SW480 (cell line): ENCODE measurements at places on chromosomes 6 and 20.
A peak's percentile ranks its signal among the peaks of the same experiment; 100 is the strongest.

- DNase-seq: no peak
These were observed 643 bp upstream of the MAP3K4 start for GRCh38 chr6:160990847-160991405.

DNA sequence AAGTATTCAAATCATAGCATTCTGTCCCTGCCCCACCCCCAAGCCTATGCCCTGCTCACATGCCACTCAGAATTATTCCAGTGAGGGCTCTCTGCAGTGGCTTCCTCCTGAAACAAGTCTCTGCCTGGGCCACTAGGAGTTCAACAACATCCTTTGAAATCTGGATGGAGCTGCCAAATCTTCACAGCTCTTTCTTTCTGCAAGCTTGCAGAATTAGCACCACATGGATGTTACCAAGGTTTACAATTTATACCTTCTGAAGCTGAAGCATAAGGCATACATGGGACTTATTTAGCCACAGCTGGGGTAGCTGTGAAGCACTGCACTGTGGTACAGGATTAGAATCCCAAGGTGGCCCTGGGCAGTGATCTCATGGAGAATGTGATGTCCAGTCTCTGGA lies 577.5 kb downstream of the CD109 start:
- DNase-seq: no peak

DNA sequence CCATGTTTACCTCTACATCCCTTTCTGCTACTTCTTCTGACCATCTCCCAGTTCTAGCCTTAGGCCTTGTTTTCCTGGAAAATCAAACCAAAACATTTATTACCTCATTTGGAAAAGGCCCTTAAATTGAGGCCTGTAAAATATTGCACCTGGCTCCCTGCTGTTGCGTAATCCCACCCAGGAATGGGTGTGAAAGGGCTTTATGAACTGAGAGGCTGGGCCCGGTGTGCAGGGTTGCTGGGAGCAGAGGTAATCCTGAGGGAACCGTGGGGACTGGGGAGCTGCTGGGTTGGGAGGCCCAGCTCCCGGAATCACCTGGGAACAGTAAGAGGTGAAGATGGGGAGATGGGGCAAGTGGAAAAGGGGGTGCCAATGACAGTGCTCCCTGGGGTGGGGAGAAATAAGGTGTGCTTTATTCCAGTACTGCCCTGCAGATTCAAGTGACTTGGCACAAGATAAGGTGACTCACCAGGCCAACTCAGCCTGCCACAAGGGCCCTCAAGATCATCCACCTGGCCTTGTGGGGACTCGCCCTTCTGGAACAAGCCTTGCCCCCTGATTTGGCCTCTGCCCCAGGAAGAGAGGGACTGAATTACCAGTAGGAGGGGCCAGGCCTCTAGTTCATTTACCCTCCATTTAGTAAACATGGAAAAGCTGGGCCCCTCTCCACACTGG lies 44.2 kb downstream of the KCNK5 start:
- peak; percentile 23 for DNase-seq

GRCh38 chr6:11774426-11774825 lies 4.2 kb downstream of the ADTRP start:
- DNase-seq: no peak

- no peak for DNase-seq
These were observed 23.3 kb downstream of the RNF144B start for GRCh38 chr6:18410412-18410811.

- peak; percentile 64 for DNase-seq
These were observed 6.0 kb downstream of the SDC4 start for GRCh38 chr20:45341939-45342854.

DNA sequence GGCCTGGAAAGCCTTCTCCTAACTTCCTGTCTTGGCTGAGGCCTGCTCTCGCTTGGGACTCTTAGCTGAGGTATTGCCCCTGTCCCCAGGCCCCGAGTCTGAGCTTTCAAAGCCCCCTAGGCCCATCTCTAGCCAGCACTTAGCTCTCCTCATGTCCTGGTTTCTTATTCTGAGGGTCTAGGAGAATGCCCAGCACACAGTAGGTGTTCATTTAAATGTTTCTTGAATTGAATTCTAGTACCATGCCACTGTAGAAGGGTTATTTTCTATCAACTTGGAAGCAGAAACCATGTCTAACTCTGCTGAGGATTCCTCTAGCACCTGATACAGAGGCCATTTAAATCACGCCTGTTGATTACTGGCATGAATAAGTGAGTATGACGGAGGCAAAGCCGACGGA lies 98.5 kb downstream of the VEGFA start:
- DNase-seq: no peak

GRCh38 chr20:25580711-25581110 lies 4.6 kb downstream of the NINL start:
- no peak for DNase-seq

DNA sequence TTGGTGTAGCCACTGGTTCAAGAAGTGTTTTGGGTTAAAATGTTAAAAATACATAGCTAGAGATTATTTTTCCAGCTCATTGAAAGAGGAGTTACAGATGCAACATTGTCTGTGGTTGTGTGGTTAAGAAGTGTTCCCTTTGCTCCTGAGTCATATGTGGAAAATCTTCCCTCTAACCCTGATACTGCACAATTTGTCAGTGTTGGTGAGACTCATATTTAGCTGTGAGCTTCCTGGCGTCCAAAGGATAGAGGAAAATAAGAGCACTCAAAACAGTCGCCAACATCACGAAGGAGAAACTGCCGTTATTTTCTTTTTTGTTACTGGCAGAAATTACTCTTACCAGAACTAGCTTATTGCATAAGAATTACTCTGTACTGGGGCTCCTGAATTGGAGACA lies 250.4 kb downstream of the CDH4 start:
- no peak for DNase-seq

- no peak for DNase-seq
These were observed 51.3 kb downstream of the KLHL32 start for GRCh38 chr6:96975852-96976251.

DNA sequence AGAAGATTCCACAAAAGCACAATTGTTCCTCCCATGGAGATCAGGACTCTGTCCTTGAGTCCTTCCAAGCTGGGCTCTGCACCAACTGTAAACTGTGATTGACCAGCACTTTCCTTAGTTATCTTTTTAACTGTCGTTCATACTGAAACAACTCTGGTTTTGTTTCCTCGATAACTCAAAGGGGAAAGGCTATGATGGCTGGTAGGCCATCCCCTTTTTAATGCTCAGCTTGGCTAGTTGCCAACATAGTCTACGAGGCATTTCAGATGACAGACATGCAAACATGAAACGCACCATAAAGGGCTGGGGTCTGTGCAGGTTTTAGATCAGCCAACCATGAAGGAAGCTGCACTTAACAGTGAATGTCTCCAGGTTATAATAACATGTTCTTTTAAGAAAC lies 497.1 kb upstream of the ARID1B start:
- DNase-seq: no peak

- no peak for DNase-seq
These were observed 269.1 kb downstream of the PHF3 start for GRCh38 chr6:63904650-63905248.

DNA sequence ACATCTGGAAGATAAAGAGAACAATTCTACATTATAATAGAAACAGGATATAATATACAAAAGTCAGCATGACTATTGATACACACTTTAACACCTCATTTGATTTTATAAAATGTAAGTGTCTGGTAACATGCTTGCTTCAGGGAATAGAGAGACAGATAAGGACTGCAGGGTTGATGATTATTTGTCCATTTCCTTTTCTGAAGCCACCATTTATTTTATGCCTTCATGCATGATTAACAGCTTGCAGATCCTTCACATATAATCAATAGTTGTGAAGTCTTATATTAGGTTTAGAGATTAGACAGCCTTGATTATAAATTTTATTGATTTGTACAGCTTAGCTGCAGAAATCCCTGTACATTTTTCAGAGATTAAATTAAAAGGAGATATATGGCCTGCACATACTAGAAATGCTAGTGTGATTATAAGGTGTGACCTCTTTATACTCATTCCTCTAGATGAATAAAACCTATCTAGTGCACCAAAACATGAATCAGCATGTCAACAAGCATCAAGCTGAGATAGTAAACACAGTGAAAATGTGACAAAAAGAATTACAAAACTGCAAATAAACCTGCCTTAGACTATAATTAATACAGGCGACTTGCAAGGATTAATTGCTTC lies 198.8 kb upstream of the THEMIS start:
- DNase-seq: no peak

- no peak for DNase-seq
These were observed 488.9 kb upstream of the CITED2 start for GRCh38 chr6:139863346-139863745.

GRCh38 chr6:20197251-20197650 lies 15.0 kb downstream of the MBOAT1 start:
- DNase-seq: no peak

- no peak for DNase-seq
These were observed 208.6 kb upstream of the JARID2 start for GRCh38 chr6:15037253-15037652.

- DNase-seq: no peak
These were observed 40.9 kb upstream of the SMOC2 start for GRCh38 chr6:168400037-168400436.

DNA sequence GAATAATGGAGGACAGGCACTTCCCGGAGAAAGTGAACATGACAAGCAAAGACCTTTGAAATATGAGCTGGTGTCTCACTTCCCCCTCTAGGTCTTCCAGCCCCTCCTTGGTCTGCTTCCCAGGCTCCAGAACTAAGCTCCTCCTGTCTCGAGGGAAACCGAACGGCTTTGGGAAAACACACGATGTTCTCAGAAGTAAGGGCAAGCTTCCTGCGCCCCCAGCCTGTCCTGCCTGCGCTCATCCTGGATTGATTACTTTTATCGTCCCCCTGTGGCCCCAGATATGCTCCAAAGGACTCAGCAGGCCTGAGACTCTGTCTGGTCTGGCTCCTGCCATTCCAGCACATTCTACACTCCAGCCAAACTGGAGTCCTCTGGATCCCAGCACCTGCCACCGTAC lies 83.4 kb downstream of the ZNF217 start:
- DNase-seq: no peak

DNA sequence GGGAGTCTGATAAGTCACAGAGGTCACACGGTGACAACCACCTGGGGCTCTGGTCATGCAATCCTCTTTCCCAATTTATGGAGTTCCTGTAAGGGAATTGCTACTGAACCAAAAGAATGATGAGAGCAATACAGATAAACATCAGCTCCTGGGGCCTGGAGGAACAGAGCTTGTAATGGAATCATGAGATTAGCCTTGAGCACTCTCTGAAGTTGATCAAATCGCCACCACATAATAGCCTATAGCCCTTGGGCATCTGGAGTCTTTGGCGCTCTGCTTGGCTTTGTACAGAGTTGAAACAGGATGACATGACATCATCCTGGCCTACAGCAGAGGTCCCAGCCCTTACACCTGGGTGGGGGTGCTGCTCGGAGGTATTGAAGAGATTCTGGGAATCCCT lies 154.3 kb upstream of the DTNBP1 start:
- no peak for DNase-seq

- DNase-seq: no peak
These were observed 34.7 kb upstream of the ADGRF4 start for GRCh38 chr6:47663462-47664216.

DNA sequence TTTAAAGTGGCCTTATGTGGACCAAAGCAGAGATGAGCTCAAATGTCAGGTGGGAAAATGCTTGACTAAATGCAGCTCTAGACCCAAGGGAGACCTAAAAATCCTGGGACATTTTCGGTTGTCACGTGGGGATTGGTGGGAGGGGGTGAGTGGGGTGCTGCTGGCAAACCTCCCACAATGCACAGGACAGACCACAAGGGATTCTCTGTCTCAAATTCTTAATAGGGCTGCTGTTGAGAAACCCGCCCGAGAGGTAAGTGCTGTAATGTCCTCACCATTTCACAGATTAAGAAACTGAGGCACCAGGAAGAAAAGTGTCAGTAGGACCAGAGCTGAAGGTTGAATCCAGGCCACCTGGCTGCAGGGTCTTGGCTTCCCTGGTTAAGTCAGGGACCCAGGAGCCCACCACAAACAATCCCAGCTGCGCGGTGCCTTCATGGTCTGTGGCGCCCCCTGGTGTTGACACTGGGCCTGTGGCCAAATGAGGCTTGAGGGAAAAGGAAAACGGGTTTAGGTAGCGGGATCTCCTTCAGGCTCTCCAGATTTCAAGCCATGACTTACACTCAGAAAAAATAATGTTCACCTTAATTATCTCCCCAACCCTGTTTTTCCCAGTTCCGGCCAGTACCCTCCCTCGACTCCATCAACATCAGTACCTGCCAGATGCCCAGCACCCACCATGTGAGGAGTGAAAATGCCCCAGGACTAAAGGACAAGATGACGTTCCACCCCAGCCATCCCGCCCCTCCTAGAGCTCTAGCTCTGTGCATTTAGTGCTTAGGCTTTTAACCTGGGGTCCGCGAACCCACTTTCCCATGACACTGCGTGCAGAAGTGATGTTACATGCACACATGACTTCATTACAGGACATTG lies 7.2 kb downstream of the HLA-G start:
- peak; percentile 9 for DNase-seq

GRCh38 chr6:35096129-35096862 lies 44.8 kb downstream of the TCP11 start:
- no peak for DNase-seq

- DNase-seq: no peak
These were observed 179.2 kb downstream of the PKHD1 start for GRCh38 chr6:51908243-51908642.

DNA sequence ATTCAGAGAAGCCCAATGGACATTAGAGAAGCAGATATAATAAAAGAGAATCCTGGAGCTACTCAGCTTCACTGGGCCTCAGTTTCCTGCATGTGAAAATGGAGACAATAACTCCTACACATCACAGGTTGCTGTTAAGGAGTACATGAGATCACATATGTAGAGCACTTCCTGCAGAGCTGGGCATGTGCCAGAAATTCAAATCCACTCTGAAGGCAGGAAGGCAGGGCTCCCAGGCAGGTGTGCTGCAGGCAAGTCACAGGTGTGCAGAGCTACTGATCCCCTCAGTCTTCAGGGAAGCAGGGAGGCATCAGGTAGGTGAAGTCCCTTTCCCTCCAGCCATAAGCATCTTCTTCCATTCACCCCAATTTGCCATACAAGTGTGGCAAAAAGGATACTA lies 48.0 kb downstream of the DST start:
- DNase-seq: no peak

DNA sequence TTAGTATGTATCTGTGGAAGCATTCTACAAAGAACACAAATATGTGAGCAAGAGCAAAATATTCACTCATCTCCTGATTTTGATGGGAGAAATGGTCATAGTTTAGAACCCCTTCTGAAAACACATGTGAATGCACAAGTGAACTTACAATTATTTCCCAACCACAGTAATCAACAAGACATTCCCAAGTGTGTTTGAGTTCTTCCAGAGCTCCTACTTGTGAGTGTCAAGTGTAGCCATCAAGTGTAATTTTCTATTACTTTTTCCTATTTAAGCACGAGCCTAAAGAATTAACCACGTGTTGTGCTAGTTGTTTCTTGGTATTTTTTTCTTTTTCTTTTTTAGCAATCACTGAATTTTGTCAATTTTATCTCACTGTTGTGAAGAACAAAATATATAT lies 402.3 kb downstream of the NKAIN2 start:
- DNase-seq: no peak

- no peak for DNase-seq
These were observed 528.6 kb upstream of the JARID2 start for GRCh38 chr6:14717307-14717706.

- peak; percentile 22 for DNase-seq
These were observed 150.7 kb downstream of the RIMS1 start for GRCh38 chr6:72037006-72037405.
